ENCODE measurements at places on chromosomes 5 and 9.
A peak's percentile ranks its signal among the peaks of the same experiment; 100 is the strongest.

DNA sequence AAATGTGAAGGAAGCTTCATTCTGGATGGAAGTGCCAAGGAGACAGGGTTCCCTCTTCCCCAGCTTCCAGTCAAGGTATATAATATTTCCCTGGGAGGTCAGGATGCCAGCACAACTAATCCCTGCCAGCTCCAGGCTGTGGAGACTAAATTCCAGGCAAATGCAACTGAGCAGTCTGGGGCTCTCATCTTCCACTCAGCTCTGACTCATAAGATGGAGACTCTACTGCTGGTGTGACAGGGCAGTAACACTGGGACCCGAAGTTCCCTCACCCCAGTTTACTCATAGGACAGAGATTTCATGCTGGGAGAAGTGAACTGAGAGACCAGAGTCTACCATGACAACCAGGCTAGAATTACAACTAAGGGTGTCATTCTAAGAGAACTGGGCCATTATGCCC is 235.4 kb downstream of the FSTL4 start:
- no peak for DNase-seq

- DNase-seq: no peak
Observed at GRCh38 chr5:175800656-175801081, 70.7 kb upstream of the CPLX2 start.

DNA sequence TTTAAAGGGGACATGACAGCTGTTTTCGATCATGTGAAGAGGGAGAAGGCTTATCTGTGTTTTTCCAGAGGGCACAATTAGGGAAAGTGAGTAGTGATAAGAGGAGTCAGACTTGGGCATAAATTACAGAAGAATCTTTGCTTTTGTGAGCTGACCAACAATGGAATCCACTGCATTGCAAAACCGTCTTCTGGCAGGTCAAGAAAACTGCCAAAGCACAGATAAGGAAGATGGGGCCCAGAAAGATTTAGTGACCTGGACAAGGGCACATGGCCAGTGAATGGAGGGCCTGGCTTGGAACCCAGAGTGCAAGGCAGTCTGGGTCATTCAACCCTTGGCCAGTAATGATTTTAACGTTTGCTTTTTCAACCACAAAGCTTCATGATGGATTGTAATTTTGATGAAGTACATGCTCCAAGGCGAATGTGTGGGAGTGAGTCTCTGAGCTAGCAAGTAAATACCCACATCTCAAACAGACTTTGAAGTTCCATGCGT is 153.2 kb upstream of the MAST4 start:
- no peak for DNase-seq

GRCh38 chr9:95570150-95570549 is 53.4 kb upstream of the PTCH1 start:
- no peak for DNase-seq

GRCh38 chr5:128111818-128112448 is 28.4 kb downstream of the SLC12A2 start:
- DNase-seq: no peak

- DNase-seq: no peak
Observed at GRCh38 chr5:44691802-44692201, 116.9 kb upstream of the MRPS30 start.

DNA sequence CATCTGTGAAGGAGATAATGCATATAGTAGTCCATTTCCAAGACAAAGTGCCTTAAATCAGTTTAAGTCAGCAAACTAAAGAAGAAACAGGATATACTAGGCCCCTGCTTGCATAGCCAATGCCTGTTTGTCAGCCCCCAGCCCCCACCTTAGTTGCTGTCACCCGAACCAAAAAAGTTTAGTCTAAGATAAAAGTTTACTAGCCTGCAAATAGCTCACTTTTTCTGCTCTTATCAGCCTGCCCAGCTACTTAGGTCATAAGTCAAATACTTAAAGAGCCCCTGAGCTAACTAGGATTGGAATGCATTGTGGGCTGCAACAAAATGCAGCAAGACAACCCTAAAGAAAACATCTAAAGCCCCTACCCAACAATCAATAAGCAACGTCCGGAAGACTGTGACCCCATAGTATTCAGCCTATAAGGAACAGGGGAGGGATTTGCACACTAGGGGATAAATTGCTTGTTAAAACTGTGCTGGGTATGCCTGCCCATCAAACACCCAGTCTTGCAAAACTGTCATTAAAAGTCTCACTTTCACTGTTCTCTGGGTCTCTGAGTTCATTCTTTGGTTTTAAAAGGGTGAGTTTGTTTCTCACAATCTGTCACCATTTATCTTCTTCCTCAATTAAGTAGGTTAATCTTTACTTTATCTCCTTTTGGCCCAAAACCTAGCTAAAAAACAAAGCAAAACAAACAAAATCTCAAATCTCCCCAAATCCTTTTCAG is 92.4 kb upstream of the CEP78 start:
- DNase-seq: no peak

- no peak for DNase-seq
Observed at GRCh38 chr5:137734331-137734730, 1.6 kb downstream of the KLHL3 start.

DNA sequence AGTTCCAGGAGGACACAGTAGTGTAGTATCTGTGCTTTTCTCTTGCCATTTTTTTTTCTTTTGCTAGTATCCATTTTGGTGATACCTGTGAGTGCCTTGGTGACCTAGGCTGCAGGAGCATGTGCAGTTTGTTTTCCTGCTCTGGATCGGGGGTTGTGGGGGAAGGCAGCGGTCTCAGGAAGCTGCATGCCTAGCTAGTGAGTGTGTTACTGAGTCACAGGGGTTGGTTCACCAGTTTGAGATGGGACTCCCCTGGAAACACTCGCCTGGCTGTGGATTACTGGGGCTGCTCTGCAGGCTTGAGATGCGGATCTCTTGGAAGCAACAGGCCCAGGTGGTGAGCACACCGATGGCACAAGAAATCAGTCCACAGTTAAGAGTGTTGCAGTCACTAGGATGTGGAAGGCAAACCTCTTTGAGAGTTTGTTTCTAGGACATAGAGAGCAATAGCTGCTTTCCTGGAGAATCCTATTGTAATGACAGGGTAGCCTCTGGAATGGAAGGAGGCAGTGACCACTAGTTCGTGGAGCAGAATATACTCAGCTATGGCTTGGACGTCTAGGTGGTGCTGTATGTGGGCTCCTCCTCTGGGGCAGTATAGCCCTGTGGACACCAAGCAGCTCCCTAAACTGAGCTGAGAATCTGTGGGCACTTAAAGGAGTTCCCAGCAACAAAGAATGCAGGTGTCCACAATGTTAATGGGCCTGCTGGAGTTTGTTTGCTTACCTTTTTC is 20.0 kb upstream of the SPATA31E1 start:
- DNase-seq: no peak

GRCh38 chr5:133694181-133694831 is 82.0 kb upstream of the FSTL4 start:
- DNase-seq: no peak

DNA sequence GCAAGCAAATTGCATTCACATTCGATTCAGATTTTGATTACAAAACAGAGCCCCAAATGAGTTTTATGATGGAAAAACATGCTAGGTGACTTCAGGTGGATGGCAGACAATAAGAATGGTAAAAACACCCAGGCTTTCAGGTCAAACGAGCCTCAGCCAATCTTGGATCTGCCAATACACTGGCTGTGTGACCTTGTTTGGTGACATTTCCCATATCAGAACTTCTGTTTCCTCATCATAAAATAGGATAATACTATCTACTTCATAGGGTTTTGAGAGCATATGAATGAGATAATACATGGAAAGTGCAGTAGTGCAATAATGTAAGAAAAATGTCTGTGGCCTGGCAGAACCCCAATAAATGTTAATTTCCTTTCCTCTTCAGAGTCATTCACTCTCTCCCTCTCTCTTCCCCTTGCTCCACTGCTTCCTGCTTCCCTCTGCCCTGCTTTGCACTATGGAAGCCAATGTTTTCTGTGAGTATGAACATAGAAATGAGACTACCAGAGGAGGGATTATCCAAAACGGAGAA is 54.7 kb downstream of the SH3RF2 start:
- DNase-seq: no peak

GRCh38 chr5:10409504-10409903 is 32.2 kb upstream of the ROPN1L start:
- DNase-seq: no peak

DNA sequence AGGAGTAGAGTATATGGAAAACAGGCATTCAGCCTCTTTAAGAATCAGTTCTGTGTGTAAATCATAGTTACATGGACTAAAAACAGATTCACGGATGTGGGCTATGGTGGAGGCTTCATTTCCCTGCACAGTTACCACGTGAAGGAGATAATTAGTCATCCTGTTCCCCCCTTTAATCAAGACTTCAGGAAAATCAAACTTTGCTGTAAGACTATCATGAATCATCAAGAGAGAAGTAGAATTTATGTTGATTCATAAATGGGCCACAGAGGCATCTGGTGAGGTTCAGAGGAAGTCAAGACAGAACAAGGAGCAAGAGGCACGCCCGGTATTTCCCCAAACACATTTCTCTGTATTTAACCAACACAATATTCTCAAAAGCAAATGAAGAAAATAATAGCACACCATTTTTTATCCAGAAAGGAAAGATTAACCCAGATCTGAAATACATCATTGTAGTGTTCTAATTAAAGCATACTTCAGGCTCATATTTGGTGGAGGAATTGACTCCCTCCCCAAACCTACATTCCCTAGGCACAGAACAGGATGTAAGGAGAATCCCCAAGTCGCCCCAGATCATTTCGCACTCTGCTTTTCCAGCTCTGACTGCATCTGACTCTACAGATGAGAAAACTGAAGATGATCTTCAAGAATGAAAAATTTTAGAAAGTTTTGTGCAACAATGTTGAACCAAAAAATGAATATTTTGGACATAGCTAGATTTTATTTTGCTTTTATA is 175.8 kb upstream of the GAS1 start:
- DNase-seq: no peak

GRCh38 chr5:177553671-177554429 is 513 bp downstream of the FAM193B start:
- DNase-seq: no peak

GRCh38 chr9:12794101-12794799 is 19.4 kb downstream of the LURAP1L start:
- no peak for DNase-seq

DNA sequence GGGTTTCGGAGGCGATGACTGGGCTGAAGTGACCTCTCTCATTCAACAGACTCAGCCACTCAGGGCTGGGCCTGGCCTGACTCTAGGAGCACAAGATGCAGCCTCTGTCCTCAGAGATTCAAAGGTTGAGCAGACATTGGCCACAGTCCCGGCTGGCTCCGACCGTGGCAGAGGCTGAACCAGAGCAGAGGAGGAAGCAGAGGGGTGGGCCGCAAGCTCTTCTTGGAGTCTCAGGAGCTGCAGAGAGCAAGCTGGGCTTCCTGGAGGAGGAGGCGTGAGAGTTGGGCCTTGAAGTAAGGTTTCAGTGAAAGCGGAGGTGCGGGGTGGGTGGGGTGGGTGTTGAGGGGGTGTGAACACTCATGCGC is 37.6 kb downstream of the ALG2 start:
- no peak for DNase-seq

GRCh38 chr5:53545744-53546143 is 14.7 kb upstream of the NDUFS4 start:
- no peak for DNase-seq

GRCh38 chr9:21801683-21802417 is 586 bp upstream of the MTAP start:
- peak; percentile 38 for DNase-seq

- DNase-seq: no peak
Observed at GRCh38 chr5:159102311-159102934, 2.7 kb upstream of the EBF1 start.

- no peak for DNase-seq
Observed at GRCh38 chr9:92729735-92730155, 34.9 kb downstream of the BICD2 start.

GRCh38 chr9:70113403-70114022 is 69.9 kb downstream of the MAMDC2 start:
- peak; percentile 6 for DNase-seq

DNA sequence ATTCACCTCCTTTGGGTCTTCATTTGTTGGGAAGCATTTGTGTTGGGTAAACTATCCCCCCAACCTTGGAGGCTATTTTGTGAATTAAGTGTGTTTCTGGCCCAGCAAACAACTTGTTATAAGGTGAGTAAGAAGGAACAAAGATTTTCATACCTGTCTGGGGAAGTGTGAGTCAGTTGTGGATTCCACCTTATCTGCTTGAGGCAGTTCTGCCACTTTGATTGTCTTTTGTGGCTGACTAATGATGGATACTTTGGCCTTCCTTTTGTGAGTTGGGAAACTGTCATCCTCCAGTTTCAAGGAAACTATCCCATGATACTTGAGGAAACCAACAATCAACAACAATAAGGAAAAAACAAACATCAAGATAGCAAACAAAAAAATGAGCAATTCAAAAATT is 24.6 kb upstream of the CER1 start:
- DNase-seq: no peak

DNA sequence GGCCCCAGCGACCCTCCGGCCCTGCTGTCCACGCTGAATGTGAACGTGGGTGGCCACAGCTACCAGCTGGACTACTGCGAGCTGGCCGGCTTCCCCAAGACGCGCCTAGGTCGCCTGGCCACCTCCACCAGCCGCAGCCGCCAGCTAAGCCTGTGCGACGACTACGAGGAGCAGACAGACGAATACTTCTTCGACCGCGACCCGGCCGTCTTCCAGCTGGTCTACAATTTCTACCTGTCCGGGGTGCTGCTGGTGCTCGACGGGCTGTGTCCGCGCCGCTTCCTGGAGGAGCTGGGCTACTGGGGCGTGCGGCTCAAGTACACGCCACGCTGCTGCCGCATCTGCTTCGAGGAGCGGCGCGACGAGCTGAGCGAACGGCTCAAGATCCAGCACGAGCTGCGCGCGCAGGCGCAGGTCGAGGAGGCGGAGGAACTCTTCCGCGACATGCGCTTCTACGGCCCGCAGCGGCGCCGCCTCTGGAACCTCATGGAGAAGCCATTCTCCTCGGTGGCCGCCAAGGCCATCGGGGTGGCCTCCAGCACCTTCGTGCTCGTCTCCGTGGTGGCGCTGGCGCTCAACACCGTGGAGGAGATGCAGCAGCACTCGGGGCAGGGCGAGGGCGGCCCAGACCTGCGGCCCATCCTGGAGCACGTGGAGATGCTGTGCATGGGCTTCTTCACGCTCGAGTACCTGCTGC is 839 bp downstream of the KCNV2 start:
- DNase-seq: no peak

DNA sequence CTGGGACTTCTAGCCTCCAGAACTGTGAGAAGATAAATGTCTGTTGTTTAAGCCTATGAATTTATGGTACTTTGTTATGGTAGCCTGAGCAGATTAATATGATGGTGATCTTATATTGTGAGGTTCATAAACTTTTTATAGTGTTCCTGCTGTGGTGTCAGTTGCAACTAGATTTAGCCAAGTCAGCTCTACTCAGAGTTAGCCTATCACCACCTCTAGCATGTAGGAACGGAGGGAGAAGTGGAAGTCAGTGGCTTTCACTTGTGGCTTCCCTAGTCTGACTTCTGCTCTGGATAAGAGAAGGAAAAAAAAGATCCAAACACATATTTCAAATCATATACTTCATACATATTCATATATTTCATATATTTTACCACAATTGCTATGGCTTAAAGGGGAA is 6.6 kb downstream of the POC5 start:
- no peak for DNase-seq

GRCh38 chr9:130220352-130220751 is 45.2 kb upstream of the HMCN2 start:
- no peak for DNase-seq

Data from caudate nucleus (tissue), 63 donors.